Naive B cell (primary cell): ENCODE measurements at places on chromosomes 3 and 15.

DNA sequence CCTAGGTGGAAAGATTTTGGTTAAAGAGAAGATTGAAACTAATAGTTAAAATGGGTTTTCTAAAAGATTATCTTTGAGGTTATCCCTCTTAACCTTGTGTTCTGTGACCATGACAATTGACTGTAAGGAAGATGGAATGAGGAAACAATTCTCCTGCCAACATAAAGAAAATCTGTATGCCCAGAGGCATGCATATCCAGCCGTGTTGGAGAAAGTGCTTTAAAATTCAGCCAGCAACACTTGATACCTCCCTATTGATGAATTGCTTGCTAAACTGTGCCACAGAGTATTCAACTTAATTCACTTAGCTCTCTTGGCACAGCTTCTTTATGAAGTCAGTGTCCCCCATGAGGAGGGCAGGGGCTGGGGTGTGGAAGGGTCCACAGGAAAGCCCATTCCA is 203.5 kb downstream of the UBE2E2 start:
- no peak for DNase-seq

- no peak for DNase-seq
These were observed 28.6 kb upstream of the UMPS start for GRCh38 chr3:124701687-124702086.

DNA sequence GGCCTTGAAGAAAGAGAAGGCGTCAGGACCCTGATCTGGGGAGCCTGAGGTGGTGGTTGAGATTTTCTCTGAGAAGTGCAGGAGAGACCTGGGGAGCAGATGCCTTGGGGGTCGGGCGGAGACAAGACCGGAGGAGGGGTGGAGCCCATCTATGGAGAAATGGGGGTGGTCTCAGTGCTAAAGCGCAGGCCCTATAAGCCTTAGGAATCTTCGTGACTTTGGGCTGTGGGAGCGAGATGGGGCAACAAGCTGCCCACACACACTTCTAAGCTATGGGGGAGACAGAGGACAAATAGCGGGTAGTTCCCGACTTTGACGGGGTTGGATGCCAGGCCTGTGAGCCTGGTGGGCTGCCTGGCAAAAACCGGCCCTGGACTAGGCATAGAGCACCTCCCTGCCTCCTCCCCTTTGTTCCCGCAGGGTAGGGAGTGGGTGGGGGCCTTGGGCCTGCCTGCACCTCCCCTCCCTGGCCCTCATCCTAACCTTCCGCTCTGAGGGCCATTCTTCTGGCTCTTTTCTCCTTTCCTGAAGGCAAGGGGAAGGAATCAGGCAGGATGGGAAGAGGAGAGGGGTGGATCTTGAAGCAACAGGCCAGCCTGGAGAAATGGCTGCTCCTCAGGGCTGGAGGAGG is 880 bp downstream of the NISCH start:
- DNase-seq = no peak

GRCh38 chr3:63473641-63474166 is 178.8 kb upstream of the SNTN start:
- DNase-seq = no peak

DNA sequence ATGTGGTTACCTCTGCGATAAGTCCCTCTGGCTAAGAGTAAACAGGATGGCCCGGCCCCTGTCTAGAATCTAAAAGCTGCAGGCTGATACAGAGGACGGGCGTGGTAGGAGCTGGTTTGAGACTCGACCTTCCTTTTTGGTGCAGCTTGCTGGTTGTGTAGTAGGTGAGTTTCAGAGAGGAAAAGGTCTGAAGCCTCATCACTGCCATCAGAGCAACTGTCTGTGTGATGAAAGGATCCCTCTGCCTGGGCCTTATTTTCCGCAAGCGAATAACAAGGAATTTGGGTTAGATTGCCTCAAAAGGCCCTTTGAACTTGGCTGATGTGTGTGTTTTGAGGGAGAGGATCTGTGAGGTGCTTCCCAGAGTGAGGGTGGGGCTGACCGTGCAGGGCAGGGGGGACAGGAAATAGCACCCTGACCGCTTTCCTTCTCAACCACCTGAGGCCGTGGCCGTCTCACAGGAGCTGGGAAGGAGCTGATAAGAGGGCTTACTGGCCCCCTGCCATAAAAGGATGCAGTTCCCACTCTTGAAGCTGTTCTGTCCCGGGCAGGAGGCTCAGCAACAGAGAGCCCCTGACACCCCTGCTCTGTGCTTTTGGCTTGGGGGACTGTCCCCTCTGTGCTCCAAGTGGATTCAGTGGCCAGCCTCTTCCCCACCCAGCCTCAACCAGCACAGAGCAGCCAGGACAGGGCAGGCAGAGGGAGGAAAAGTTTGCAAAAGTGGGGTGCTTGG is 45.6 kb upstream of the TFRC start:
- DNase-seq = no peak

GRCh38 chr3:69426967-69427304 is 41.0 kb upstream of the FRMD4B start:
- no peak for DNase-seq

GRCh38 chr15:58459560-58459959 is 27.8 kb downstream of the LIPC start:
- no peak for DNase-seq

- DNase-seq = peak; percentile 47
These were observed 29.4 kb downstream of the LYSMD4 start for GRCh38 chr15:99703603-99704443.
